ENCODE measurements at places on chromosomes 11 and 22. TPM values are rescaled to one million over a fixed set of nuclear protein-coding genes. Genes with fewer than 3 reads are reported as not detected.

TBX10 gene
- not detected for total RNA-seq

GLYAT gene
- total RNA-seq, result not detected

PLEKHA7 gene
- not detected for total RNA-seq

ZC3H7B gene
- 39.6 TPM for total RNA-seq

FCHSD2 gene
- 10.0 TPM for total RNA-seq

F2 gene
- not detected for total RNA-seq

FAM181B gene
- total RNA-seq, result not detected

ZBED5 gene
- total RNA-seq, result 46.8 TPM

SLC22A12 gene
- not detected for total RNA-seq

MPEG1 gene
- total RNA-seq, result not detected

TRPC6 gene
- 0.17 TPM for total RNA-seq

SLC37A4 gene
- total RNA-seq, result 12.8 TPM

ESAM gene
- 0.44 TPM for total RNA-seq

RAC2 gene
- total RNA-seq, result 2.8 TPM

LIF gene
- total RNA-seq, result 10.6 TPM

OR6T1 gene
- total RNA-seq, result not detected

NEFH gene
- 0.44 TPM for total RNA-seq

PTPRCAP gene
- 1.3 TPM for total RNA-seq

PRRG4 gene
- 0.15 TPM for total RNA-seq

Measured in smooth muscle cell of trachea (primary cell).